Peyer's patch (tissue), 4 donors: ENCODE measurements at places on chromosomes 6 and 20. TPM values are rescaled to one million over a fixed set of nuclear protein-coding genes. Genes with fewer than 3 reads are reported as not detected.

DNA sequence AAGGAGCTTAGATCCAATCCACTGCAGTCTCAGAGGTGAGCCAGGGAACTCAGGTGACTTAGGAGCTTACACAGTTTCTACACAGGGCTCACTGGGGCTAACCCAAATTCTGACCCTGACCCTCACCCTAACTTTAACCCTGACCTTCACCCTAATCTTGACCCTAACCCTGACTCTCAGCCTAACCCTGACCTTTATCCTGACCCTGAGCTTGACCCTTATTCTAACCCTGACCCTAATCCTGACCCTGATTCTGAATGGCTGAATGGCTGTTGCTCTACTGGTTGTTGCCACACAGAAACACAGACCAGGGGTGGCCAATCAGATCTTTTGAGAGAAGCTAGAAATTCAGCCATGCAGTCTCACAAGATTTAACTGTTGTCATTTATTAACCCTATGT, 180.1 kb downstream of the TSHZ2 start:
- DNase-seq = no peak

DNA sequence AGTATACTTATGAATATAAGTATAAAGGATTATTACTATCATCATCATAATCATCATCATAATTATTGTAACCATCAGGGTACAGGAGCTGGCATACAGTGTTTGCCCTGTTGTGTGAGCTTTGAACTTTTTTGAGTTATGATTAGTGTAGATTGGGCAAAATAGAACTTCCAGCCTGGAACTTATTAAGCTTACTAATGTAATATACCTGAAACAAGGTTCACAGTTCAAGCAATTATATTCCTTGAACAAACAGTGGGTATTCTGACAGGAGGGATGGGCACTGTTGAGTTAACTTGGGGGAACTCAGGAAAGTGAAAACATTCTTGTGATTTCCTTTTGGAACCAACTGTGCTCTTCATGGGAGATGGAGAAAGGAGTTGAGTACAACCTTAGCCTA, 680.0 kb downstream of the DOK5 start:
- DNase-seq = no peak

- no peak for DNase-seq
These were observed 48.9 kb downstream of the CLIC5 start for GRCh38 chr6:45966797-45967196.

- peak; percentile 79 for DNase-seq
These were observed 7.7 kb downstream of the CSTF1 start for GRCh38 chr20:56400001-56400640.

ANKRD66 gene
- total RNA-seq = not detected

DNA sequence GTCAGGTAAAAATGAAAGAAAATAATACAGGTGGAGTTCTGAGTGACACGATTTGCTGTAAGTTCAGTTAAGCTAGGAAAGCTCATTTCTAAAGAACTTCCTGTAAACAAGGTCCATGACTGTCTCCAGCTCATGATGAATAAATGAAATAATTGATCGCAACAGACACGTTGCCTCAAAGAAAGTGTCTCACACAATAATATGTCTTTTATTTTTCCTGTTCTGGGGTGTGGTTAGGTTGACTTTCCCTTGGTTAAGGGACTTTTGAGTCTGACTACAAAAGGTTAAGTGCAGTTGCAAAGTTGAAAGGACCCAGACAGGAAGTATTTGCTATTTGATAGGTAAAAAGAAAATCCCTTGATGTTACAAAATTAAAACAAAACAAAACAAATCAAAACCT, 304.2 kb upstream of the PRDM1 start:
- no peak for DNase-seq

- DNase-seq = peak; percentile 69
These were observed 185.6 kb downstream of the TSHZ2 start for GRCh38 chr20:53157443-53158408.

GRCh38 chr6:106757267-106757666, 127.9 kb downstream of the QRSL1 start:
- no peak for DNase-seq

- no peak for DNase-seq
These were observed 170.1 kb upstream of the LAMP5 start for GRCh38 chr20:9344083-9344920.

DNA sequence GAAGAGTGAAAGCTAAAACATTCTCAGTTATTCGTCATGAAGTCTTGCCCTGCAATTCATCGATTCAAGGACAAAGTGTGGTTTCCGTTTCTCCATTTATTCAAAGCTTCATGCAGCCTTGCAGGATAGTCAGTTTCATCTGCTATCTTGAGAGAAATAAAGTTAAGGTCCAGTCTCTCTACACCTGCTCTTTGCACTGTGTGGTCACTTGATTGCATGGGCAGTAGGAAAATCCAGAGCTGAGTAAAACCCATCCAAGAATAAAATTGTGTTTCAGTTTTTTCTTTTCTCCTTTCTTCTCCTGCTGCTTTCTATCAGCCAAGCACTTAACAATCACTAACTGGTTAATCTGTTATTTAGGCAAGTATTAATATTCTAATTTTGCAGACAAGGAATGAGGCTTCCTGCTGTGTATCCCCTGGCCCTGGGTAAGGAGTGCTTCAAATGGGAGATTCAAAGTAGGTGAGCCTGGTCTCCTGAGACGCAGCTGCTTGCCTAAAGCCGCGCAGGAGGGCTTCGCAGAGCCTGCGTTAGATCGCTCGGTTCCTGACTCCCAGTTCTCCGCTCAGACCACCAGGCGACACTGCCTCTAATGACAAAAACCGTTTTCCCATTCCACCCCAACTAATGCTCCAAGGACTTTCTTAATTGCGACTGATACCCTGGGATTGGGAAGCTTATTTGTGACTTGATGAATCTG, 808.3 kb downstream of the TFAP2A start:
- no peak for DNase-seq

GRCh38 chr20:31956556-31957526, 5.0 kb upstream of the PDRG1 start:
- no peak for DNase-seq

CLDN20 gene
- total RNA-seq = not detected

DNA sequence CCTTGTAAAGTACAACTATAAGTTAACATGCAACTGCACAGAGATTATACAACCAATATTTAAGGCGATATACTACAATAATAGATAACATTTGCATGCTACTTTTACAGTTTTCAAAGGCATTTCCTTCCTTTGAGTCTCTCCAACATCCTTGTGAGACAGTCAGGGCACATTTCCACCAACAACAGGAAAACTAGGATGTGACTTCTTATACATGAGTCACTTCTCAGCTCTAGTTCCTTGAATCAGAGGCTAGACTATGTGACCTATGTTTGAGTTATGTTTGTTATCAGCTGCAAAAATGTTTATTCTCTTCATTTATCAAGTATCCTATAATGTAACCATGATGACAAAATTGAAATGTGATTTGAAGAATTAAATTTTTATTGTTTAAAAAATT, 51.7 kb upstream of the TFAP2D start:
- no peak for DNase-seq

DNA sequence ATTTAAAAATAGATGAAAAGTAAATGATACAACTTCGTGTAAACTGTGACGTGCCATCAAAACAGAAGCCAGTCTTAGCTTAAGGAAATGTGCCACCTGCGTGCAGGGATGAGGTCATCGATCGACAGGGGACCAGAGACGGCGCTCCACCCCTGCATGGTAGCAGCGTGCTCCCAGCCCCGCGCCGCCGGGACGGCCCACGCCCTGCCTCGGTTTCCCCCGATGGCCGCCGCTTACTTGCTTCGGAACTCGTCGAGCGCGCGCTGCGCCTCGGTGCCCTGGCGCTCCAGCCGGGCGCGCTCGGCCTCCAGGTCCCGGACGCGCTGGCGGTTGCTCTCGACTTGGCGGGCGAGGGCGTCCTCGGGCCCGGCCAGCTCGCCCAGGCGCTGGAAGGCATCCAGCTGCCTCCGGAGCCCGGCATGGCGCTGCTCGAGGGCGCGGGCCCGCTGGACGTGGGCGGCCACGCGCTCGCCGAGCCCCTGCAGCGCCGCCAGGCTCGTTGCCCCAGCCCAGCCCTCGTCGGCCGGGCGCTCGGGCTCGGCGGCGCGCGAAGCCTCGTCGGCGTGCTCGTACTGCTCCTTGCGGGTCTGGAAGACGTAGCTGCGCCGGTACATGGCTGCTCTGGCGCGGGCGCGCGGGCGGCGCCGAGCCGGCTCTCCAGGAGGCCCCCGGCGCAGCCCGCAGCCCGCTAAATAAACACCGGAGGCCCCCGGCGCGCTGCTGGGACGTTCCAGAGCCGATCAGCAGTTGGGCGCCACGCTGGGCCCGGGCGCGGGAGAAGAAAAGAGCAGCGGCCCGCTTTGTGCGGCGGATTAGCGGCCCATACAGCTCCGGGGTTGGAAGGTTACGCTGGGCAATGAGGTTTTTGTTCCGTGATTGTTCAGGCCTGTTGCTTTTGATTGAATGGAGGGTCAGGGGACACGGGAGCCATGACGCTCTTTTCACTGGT, at the start of gene BFSP1:
BFSP1 (minus strand) TSS at position 664 of the 949 bp plus-strand sequence; CDS start at position 614, 50 bp downstream.
- DNase-seq = no peak

DNA sequence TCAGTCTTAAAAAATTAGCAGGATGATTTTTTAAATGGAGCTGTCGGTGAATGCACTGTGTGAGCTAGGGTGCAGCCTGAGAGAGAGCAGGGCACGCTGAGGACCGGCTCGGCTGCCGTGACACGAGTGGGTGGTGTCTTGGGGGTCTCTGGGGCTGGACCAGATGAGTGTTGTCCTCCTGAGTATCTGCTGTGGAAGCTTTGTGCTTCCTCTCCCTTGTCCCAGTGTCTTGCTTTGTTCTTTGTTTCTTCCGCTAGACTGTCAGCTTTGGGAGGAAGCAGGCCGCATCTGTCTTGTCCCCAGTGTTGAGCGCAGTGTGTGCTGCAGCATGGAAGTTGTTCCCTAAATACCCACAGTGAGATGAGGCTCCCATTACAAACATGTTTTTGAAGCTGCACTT, 89.4 kb downstream of the RTN4IP1 start:
- no peak for DNase-seq

- no peak for DNase-seq
These were observed 56.1 kb upstream of the SGK1 start for GRCh38 chr6:134373993-134374392.

- no peak for DNase-seq
These were observed 211.2 kb downstream of the MAFB start for GRCh38 chr20:40477805-40478204.

DNA sequence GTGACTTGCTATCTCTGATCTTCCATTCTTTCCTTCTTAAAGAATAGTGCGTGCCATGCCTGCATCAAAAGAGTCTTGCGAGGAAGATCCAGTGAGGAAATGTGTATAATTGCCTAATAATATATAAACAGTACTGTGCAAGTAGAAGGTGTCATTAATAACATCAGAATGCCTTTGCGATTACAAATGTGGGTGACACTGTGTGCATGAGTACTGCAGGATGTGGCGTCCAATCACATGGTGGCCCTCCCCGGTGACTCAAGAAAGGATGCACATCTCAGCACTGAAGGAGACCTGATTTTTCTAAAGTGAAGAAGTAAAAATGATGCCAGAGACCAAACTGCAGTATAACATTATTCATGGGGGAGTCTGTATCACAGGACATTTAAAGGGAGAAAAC, 107.5 kb upstream of the EDN1 start:
- DNase-seq = no peak

C20orf144 gene
- total RNA-seq = not detected

GRCh38 chr6:25387483-25387882, 108.3 kb downstream of the CARMIL1 start:
- no peak for DNase-seq

DNA sequence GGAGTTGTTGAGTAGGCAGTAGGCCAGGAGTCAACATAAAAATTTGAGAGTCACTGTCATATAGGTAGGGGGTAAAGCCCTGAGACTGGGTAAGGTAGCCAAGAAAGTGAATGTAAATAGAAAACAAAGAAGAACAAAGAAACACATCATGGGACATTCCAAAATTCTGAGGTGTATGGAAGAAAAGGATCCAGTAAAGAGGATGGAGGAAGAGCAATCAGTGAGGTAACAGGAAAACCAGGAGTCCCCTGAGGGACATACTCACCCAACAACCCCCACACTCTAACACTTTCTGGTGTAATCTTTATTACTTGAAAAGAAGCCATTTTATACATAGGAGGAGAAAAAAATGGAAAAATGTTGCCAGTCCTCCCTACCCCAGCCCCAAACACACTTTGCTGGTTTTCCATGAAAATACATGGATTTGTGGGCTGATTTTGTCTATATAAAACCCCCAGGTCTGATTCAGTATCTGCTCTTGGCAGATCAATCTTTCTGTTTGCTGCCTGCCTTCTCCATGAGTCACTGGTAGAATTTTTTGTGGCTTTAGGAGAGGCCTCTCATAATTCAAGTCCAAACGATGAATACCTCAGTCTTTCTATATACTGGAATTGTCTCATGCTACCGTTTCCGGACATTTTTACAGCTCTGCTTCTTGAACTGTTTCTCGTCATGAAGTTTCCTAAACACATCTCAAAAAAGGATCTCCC, 271.4 kb upstream of the MAN1A1 start:
- DNase-seq = no peak

DNA sequence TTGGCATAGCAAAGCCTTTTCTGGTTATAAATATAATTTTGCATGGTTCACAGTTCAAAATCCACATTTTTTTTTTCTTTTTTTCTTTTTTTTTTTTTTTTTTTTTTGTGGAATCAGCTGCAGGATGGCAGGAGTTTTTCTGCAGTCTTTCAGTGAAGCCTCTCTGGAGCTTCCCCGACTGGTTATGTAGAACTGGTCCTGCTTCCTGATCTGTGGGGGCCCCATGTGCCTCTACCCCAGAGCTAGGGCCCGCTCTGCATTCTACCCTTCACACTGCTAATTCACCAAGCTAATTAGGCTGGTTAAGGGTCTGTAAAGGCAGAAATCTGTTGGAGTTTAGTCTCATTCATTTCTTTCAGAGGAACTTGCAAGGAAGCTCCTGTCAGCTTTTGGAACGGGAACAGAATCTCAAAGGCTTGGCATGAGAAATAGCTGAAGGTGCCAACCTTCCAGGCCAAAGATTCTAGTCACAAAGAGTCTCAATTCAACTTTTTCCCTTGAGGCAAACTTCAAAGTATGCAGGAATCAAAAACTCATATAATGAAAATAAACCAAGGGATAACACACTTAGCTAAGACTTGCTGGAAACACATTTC, 45.5 kb downstream of the HMGN3 start:
- no peak for DNase-seq

DNA sequence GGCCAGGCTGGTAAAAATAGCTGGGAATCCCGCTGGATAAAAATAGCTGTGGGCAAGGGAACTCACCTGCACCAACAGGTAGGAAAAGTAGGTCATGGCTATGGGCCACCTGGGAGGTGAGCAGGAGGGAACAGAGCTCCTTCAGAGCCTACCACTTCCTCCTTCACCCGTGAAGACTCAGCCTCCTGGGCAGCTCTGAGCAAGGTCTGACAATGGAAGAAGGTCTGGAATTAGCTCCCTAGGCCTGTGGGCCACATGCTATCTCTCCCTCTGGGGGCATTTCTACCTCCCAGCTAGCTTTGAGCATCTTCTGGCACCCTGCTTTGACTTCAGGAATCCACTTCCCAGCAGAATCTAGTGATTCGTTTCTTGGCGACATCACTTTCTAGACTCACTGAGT, 153.9 kb downstream of the MRPL14 start:
- peak; percentile 30 for DNase-seq
